Activated CD4-positive, alpha-beta T cell treated with anti-CD3 and anti-CD28 coated beads, Interleukin-2, Interleukin-6, amounts not matched to agents 100 ng/mL and 50 ng/mL, durations not matched to agents 16 hours and 8 hours (primary cell): ENCODE measurements at places on chromosomes 6 and 20.

GRCh38 chr20:33621717-33622400 lies 40.3 kb upstream of the C20orf144 start:
- no peak for DNase-seq

DNA sequence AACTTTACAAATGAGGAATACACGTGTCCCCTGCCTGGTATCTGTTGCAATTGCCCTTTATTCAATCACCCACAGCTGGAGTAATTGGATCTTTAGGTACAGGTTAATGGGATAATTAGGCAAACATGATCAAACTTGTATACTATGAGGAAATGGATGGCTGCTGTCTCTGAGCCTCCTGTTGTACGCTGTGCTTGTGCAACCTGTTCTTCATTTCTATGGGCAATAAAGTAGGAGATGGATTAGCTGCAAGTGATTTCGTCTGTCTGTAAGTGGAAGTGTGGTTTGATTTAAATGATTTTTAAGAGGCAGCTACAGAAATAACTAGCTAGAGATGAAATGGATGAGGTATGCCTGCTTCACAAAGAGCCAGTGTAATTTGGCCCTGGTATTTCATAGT lies 474.1 kb downstream of the RNF144B start:
- no peak for DNase-seq

- peak; percentile 45 for DNase-seq
Measured at GRCh38 chr6:53066077-53066417, 843 bp downstream of the FBXO9 start.

- peak; percentile 34 for DNase-seq
Measured at GRCh38 chr6:161273274-161273751, 548 bp downstream of the AGPAT4 start.

DNA sequence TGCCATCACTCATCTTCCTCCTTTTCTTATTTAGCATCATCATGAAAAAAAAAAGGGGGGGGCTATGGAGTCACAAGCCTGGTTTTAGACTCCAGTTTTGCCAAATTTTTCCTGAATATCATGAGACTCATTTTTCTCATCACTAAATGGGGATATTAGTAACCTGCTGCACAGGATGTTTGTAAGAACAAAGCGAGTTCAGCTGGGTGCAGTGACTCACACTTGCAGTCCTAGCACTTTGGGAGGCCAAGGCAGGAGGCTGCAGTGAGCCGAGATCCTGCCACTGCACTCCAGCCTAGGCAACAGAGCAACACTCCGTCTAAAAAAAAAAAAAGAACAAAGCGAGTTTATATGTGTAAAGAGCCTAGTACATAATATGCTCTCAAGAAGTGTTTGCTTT lies 82.8 kb downstream of the TFAP2A start:
- DNase-seq, result no peak

DNA sequence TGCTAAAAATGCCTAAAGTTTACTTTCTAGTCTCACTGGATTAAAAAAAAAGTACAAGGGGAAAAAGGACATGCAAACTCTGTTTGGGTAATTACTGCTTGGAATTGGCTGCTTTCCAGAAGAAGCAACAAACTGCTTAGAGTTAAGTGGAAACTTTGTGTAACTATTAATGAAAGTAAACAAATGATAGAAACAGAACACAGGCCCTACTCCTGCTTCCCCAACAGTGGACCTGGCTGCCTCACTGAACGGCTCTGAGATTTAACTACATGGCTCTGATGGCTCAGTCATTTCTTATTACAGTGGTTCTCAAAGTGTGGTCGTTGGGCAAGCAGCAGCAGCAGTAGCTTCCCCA lies 108.5 kb downstream of the MAN1A1 start:
- DNase-seq, result no peak

DNA sequence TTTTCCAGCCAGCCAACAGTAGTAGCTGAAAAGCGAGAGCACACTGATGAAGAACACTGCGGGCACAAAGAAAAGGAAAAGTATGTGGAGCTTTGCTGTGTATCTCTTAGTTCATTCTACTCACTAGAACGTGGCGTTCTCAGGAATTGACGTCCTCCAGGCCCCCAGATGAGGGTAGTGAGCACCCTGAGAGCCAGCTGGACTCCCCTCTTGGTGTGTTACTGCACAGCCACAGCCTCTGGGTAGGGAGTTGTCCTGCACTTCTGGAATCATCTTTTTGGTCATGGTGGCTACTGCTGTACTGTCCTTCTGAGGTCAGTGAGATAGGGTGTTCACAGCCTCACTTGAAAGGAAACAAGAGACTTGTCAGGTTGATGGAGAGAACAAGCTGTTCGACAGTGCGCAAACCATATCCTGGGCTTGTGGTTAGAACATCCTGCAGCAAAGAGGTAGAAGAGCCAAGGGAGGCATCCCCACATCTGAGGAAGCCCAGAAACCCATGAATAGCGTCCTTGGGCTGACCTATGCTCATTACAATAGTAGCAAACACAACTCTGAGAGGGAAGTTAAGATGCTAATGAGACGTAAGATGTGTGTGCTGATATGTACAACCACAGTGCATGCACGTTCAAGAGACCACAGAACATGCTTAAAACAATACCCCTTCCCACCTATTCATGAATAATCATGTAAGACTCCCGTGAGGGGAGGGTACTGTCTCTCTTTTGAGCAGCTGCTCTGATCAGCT lies 14.6 kb upstream of the HLA-F start:
- peak; percentile 77 for DNase-seq

DNA sequence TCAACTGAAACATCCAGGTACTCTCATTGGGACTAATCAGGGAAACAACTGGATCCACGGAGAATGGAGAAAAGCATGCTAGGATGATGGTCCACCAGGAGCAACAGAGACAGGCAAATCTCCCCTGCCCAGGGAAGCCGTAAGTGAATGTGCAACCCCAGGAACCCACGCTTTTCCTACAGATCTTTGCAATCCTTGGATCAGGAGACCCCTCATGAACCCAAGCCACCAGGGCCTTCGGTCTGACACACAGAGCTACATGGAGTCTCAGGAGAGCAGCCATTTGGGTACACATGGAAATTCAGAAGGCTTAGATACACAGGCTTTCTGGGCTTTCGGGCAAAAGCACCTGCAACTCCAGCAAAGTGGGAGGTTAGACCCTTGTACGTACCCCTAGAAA lies 122.1 kb upstream of the PTCHD4 start:
- DNase-seq, result no peak

GRCh38 chr6:119250036-119250435 lies 99.5 kb downstream of the MAN1A1 start:
- DNase-seq, result no peak

DNA sequence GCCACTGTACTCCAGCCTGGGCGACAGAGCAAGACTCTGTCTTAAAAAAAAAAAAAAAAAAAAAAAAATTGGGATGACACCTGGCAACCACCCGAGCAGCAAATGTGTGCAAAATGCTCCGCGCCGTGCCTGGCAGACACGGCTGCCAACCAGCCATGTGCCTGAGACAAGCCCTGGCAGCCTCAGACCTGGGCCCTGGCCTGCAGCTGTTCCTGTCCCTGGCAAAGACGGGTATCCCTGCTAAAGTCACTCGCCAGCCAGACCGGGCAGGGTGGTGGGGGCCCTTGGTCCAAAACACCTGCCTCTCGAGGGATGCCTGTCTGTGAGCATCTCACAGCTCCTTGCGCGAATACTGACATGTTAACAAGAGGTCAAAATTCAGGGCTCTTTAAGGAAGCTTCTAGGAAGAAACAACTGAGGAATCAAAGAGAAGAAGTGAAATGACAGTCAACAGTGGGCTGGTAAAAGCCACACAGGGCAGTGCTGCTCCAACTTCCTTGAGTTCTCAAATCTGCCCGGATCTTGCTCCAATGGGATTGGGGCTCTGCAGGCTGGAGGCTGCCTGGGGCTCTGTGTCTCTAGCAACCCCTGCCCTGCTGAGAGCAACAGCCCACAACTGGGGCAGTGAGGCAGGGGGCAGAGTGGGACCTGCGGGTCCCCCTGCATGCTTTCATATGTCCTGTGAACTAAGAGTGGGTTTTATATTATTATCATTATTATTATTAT lies 53.4 kb downstream of the SYTL3 start:
- no peak for DNase-seq

DNA sequence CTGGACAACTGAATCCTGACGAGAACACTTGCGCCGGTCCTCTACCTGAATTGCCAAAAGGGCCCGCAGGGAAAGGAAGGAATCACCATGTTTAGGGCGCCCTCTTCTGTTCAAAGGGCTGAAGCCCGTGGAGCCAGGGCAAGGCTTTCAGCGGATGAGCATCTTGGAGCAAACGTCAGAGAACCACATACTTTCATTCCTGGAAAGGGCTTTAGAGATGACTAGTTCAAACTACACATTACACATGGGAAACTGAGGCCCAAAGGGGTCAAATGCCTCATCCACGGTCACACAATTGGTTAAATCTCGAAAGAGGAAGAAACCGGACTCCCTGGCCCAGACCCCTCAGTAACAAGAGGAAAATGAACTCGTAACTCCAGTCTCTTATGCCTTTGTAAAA lies 11.5 kb upstream of the ZNF133 start:
- peak; percentile 84 for DNase-seq

GRCh38 chr6:160256445-160256844 lies 2.2 kb downstream of the SLC22A2 start:
- DNase-seq, result no peak

DNA sequence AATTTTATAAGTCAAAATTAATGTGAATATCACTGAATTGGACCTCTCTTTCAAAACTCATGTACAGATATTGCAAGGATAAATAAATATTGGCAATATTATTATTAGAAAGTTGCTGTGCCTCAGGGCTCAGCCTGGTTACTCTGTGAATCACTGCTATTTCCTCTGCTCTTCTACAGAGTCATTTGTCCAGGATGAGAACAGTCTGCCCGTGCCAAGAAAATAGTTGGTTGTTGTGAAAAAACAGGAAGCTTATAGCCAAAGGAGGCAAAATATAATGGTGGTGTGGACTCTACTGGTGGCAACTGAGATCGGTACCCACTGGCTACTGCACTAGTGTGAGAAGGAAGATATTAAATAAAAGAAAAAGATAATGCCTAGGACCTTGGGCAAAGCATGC lies 93.6 kb downstream of the RIMS1 start:
- DNase-seq, result no peak

- DNase-seq, result no peak
Measured at GRCh38 chr6:16623029-16623653, 138.1 kb downstream of the ATXN1 start.

DNA sequence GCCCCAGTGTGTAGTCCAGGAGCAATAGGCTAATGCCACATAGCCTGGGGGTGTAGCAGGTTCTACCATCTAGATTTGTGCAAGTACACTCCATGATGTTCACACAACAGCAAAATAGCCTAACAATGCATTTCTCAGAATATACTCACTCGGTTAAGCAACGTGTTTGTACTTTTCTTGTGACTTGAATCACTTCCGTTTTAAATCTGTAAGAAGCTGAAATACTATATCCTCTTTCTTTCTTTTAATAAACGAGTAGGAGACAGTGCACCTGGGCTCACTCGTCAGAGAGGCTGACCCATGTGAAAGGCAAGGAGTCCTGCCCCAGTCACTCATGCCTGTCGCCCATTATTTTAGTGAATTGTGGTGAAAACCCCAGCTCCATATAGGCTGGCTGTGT lies 201.6 kb downstream of the FOXA2 start:
- no peak for DNase-seq

- DNase-seq, result no peak
Measured at GRCh38 chr6:45614488-45615285, 237.0 kb upstream of the SUPT3H start.

GRCh38 chr20:20741087-20742045 lies 28.9 kb upstream of the RALGAPA2 start:
- DNase-seq, result no peak

GRCh38 chr20:63036291-63036690 lies 29.5 kb upstream of the BHLHE23 start:
- DNase-seq, result no peak

GRCh38 chr20:31808481-31808880 lies 10.7 kb upstream of the MYLK2 start:
- DNase-seq, result no peak

GRCh38 chr20:19992996-19993908 lies 23.9 kb upstream of the NAA20 start:
- no peak for DNase-seq

DNA sequence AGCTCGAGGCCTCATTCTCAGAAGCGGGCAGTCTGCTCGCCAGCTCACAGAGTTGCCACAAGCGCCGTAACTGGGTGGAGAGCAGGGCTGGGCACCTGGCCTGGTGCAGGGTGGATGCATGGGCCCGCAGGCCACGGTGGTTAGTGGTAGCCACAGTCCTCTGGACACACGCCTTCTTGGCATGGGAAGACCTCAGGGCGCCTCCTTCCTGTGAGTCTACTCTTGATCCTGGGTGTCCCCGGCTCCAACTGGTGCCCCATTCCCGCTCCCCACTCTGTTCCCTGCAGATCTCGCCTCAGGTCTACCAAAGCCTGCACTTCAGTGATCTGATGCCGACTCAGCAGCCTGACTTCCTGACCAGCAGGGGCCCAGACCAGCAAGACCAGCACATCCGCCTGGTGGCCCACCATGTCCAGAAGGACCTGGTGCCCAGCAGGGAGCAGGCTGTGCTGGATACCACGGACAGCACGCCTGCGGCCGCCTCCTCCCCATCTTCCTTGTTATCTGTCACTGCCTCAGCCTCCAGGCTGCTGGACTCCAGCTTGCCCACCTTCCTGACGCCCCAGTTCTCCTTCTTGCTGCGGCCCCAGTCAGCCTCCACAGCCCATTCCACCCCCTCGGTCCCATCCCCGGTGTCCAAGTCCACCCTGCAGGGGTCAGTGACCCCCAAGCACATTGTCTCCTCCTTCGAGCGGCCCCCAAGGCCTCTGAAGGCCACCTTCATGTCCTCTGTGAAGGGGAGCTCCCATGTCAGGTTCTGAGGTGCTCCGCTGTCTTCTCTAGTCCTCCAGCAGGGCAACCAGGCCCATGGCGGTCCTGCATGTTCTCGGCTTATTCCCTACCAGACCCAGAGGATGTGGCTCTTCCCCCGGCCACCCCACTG lies 43.1 kb downstream of the SUN5 start:
- DNase-seq, result no peak

DNA sequence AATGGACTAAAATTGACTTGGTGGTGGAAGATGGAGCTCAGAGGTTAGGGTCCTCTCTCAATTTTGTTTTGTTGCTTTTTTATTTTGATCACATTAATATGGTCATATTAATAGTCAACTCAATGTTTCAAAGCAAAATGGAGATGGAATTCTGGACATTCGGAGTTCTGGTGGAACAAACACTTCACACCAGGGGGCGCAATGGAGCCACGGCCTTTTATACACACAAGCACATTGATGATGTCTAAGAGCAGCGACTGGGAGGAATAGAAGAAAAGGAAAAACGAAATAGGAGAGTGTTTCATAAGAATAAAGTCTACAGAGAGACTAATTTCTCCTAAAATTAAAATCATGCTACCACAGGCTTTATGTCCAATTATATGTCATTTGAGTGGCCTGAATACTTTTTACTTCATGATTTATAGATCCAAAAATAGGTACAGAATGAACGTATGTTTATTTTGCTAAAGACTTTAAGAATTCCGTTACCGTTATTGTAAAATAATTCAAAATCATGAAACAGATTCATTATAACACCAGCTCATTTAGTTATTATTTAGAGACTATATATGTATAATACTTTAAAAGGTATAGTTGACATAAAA lies 197.6 kb upstream of the SASH1 start:
- DNase-seq, result peak; percentile 73
